ENCODE measurements at places on chromosomes 7 and 10.
A peak's percentile ranks its signal among the peaks of the same experiment; 100 is the strongest.

DNA sequence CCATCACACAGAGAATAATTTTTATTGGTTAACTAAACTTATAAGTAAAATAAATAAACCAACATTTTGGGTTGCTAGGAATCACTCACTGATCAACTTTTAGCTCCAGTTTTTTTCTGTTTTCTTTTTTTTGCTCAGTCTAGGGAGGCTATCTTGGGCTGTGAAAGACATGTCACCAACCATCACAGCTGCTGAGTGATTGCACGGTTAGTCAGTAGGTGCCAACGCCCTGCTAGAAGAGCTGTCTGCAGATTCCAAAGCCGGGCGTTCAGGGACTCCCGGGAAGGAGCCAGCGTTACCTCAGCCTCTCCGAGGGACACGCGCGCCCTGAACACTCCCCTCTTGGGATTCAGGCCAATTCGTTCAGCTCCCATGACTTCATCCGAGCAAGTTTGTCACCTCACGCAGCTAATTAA lies 604 bp upstream of the STAM start:
- DNase-seq, result peak; percentile 71

DNA sequence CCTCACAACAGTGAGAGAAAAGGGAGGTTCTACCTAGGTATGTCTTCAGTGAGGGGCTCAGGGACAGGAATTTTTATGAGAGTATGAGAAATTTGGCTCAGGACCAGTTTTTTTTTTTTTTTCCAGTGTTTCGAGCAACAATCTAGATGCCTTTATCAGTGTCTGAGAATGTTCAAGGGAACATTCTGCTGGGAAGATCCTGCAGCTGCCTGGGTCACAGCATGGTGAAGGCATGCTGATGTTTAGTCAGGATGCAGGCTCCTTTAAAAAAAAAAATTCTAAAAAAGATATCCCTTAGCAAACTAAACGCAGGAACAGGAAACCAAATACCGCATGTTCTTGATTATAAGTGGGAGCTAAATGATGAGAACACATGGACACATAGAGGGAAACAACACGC lies 31.0 kb downstream of the SBDS start:
- no peak for DNase-seq

DNA sequence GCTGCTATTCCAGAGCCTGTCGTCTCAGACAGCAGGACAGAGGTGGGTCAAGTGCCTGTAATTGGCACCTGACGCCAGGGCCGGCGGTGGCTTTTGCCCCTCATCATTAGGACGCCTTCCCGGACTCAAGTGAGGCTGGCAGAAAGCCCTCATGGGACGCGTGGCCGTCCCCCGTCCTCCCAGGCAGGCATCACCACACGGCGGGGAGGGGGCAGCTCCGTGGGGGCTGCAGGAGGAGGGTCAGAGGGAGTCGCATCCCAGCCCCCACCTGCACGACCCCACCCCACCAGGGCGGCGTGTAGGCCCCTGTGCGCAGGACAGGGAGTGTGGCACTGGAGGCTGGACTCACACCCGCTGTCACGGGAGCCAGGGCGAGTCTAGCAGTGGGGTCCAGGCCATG lies 16.3 kb downstream of the CFAP46 start:
- no peak for DNase-seq

- DNase-seq, result no peak
Measured at GRCh38 chr10:26093229-26093628, 123.3 kb upstream of the GAD2 start.

- no peak for DNase-seq
Measured at GRCh38 chr10:105468759-105469158, 827.7 kb downstream of the SORCS3 start.

DNA sequence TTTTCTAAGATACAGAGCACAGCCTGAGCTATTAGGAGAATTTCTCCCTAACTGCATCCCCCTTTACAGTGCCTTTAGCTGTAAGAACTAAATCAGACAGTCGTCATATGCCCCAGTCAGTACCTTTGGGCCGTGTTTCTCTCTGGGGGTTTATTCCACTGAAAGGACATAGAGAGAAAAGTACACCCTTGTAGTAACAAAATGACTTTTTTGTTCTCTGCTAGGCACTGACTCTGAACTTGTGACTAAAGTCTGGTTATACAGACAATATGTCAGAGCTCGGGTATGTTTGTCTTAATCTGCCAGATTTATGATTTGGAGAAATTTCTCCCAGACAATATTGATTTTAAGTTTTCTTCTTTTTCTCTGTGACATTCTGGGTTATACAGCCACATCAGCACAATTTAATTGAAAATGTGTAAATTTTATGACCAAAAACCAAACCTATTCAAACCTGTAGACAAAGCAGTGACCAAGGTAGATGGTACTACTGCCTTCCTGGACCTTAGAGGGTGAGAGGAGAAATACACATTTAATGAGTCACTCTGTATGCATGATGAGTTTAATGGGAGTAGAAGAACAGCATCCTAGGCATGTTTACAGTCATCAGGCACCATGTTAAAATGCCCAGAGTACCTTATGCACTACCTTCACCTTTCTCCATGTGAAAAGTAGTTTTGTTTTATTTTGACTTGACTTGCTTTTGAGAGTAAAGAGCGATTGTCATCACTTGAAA lies 156.1 kb upstream of the PLXDC2 start:
- no peak for DNase-seq
